ENCODE measurements at places on chromosomes 2 and 18.

DNA sequence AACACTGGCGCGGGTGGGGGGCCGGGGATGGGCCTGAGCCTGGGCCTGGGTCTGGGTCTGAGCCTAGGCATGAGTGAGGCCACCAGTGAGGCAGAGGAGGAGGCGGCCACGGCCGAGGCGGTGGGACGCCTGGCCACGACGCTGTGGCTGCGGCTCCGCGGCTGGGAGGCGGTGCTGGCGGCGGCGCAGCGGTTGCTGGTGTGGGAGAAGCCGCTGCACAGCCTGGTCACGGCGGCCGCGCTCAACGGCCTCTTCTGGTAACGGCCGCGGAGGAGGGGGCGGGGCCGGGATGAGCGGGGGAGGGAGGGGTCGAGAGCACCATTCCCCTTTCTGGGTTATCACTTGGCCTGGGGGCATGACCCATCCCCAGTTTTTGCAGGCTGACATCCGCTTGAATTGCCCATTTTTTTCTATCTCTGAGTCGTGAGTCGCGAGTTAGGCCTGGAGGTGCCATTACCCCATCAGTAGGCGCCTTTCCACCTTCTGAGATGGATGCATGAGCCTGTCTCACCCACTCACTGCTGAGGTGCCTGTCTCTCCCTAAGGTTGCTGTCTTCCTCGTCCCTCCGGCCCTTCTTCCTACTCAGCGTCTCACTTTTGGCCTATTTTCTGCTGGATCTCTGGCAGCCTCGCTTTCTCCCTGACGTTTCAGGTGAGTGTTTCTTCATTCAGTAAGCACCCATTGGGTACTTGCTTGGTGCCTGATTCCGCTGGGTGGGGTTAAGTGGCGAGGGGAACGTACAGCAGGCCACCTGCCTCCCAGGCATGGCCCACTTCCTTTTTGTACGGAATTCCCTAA is 501 bp downstream of the RETREG2 start:
- no peak for DNase-seq

GRCh38 chr2:242004902-242005230 is 135.3 kb downstream of the RTP5 start:
- DNase-seq, result no peak

- no peak for DNase-seq
These were observed 143.7 kb downstream of the ATL2 start for GRCh38 chr2:38233231-38233983.

GRCh38 chr2:144357623-144358373 is 162.1 kb downstream of the ZEB2 start:
- DNase-seq, result no peak

DNA sequence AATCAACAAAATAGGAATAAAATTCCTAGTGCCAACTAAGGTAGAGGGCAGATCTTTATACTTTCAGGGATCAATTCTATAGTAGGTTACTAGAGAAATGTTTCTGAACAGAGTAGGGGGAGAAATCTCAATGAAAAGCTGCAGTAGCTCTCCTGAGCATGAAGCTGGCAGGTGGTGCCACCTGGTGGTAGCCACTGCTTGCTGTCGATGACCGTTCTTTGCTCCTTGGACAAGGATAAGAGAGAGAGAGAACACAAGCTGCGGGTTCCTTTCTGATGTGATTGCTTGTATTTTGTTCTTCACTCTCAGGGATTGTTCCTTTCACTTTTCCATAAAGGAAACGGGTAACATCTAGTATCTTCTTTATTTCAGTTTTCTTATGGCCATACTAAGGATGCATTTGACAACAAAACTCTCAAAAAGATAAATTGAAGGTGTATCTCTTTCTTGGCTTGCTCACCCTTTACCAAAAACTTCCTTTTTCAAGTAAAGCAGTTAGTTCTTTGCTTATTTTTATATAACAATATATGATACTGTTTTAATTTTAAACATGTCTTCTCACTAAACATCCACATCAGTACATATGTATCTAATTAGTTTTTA is 18.6 kb upstream of the MRPL19 start:
- DNase-seq, result peak; percentile 36

DNA sequence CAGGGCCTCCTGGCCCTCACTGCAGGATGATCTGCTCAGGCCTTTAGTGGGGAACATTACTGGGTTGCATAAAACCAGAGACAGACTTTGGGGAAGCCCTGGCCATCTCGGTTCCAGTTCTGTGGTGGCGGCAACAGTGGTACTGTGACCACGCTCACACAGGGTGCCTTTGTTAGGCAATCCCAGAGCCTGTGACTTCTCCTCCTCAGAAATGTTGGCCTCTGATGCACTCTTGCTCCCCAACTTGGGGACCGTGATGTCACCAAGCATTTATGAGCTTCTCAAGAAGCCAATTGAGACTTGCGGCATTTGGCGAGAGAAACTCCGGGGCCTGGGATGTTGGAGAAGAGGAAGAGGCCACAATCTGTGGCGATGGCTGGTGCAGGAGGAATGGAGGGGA is 80.9 kb upstream of the PKDCC start:
- no peak for DNase-seq

GRCh38 chr18:45282101-45282812 is 333.0 kb upstream of the SLC14A2 start:
- DNase-seq, result no peak

DNA sequence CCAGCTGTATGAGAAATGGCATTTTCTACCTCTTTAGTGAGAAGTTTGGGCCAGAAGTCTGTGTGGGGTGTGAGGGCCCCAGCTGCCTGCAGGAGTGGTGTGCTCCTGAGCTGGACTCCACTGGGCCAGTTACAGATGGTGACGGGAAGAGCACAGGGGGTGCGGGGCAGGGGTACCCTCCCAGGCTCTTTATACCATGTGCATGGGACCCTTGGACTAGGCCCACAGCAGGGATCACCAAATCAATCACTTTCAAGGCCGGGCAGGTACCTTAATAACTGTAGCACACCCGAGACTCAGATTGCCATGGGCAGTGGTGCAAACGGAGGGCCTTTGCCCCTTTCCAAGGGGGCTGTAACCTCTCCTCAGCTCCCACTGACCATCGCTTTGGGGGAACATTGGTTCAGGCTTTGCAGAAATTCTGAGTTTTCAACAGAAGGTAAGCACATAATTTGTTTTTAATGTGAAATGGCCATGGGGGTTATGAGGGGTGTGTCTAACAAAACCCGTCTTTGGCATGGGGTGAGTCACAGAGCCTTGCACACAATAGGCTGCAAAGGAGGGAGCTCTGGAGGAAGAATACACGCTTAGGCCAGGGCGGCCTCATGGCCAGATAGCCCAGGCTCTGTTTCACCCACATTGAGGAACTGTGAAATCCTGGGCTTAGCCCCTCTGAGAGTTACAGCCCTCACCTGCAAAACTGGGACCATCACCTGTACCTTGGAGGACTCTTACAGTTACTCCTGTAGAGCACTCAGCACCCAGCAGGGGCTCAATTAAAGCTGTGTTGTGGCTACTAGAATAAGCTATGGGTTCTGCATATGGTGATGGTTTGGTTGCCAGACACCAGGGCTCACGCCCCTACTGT is 141.0 kb upstream of the BCL2L11 start:
- DNase-seq, result no peak

DNA sequence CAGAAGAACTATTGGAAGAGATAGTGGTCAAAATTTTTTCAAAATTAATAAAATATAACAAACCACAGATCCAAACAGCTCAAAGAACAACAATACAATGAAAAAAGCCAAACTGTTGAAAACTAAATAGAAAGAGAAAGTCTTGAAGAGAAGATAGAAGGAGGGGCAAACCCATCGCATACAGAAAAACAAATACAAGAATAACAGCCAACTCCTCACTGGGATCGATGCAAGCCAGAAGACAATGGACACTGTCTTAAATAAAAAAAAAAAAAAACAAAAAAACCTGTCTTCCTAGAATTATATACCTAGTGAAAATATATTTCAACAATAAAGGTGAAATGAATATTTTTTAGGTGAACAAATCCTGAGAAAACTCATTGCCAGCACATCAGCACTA is 34.1 kb upstream of the ARHGAP25 start:
- no peak for DNase-seq

GRCh38 chr18:50374220-50374752 is 560 bp upstream of the SKA1 start:
- no peak for DNase-seq

GRCh38 chr2:142681952-142682351 is 195.5 kb upstream of the KYNU start:
- DNase-seq, result no peak

DNA sequence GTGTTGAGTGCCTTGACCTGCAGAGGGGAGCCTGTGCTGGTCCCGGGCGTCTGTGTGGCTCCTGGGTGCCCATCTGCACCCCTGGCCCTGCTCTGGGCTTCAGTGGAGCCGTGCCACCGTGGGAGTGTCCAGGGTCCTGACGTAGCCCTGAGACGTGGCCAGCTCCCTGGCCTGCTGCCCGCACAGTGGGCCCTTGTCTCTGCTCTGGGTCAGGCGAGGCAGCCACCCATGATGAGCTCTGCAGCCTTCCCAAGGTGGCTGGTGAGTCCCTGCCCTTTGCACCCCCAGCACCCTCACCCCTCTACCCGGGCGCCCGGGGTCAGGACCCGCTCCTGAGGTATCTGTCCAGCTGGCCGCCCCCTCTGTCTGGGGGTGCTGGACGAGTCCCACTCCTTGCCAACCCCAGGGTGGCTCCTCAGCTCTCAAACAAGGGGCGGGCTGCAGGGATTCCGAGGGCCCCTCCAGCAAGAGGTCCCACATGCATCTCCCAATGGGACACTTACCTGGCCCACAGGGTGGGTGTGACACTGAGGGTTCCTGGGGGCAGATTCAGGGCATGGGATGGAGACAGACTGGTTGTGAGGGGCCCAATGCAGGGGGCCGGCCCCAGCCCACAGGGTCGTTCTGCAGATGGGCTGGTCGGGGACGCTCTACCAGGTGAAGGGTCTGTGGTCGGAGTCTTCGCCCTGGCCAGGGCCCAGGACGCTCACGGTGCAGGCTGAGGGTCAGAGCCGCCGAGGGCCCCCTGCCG is 2.4 kb downstream of the NEU4 start:
- no peak for DNase-seq

GRCh38 chr2:171963198-171963597 is 36.6 kb upstream of the METAP1D start:
- no peak for DNase-seq

- DNase-seq, result no peak
These were observed 43.6 kb downstream of the TSPYL6 start for GRCh38 chr2:54212456-54212855.

- DNase-seq, result peak; percentile 96
These were observed 1.9 kb downstream of the TLX2 start for GRCh38 chr2:74515981-74516633.

DNA sequence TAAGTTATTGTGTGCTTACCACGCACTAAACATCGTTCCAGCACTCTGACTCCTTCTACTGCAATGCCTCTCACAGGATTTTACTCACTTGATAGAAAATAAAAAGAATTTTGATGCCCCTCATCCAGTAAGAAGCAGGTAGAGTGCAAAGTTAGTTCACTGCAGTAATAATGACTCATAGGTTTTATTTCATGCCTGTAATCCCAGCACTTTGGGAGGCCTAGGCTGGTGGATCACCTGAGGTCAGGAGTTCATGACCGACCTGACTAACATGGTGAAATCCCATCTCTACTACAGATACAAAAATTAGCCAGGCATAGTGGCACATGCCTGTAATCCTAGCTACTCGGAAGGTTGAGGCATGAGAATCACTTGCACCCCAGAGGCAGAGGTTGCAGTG is 190.6 kb downstream of the RAD51AP2 start:
- no peak for DNase-seq

DNA sequence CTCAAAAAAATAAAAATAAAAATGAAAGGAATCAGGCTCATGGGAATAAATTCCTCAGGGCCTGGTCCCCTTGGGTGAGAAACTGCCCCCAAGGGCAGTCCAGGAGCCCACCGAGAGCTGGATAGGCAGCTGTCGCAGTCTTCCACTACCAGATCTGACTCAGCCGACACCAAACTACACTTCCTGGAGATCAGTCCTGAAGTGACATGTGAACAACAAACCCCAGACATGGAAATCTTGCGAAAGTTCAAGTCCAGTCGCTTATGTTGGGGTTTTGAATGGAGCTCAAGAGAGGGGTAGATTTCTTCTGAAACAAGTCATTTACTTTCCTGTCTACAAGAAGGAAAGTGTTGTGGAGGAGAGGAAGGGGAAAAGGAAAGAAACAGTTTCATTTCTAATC is 12.9 kb downstream of the ADCY3 start:
- DNase-seq, result no peak
